BJ (cell line): ENCODE measurements at places on chromosomes 1 and 21.

DNA sequence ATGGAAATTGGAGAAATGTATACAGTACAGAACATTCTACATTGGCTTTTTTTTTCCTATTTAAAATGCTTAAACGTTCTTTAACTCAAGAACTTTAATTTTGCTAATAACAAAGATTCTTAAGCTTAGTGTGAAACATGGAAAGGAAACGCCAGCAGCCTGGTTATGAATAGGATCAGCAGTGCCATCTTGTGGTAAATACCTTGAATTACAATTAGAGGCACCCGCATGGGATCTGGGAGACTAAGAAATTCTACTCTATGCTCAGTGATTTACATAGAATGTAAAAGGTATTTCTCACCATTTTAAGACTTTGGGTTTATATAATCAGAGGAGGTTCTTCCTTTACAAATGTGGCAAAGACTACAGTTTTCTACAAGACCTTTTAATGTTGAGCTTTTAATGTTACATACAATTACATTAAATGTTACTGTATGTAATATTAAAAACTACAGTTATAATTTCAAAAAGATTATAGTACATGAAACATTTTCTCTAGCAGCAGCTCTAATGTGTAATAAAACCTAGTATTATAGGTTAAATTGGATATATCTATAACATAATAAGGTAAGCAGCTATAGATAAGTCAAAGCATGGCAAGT, 32.1 kb upstream of the APOBEC4 start:
- DNase-seq = no peak

DNA sequence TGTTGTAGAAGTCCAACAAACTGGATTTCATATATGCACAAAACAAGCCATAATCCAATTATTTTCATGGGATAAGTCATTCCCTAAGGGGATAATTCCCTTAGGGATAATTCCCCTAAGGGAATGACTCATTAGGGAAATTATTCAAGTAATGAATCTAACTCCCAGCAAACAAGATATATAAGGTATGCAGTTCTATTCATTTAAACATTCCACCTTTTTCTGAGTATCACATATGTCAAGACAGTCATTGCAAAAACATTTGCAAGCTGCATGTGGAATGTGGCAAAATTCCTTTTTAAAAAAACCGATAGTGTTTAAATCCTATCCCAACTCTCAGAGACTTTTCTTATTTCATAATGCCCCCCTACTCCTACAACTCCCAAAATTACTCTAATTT, 131.2 kb downstream of the AKT3 start:
- peak; percentile 53 for DNase-seq

GRCh38 chr1:25550155-25550506, 6.7 kb downstream of the LDLRAP1 start:
- DNase-seq = no peak

GRCh38 chr1:224540535-224540934, 75.6 kb upstream of the CNIH3 start:
- DNase-seq = no peak

DNA sequence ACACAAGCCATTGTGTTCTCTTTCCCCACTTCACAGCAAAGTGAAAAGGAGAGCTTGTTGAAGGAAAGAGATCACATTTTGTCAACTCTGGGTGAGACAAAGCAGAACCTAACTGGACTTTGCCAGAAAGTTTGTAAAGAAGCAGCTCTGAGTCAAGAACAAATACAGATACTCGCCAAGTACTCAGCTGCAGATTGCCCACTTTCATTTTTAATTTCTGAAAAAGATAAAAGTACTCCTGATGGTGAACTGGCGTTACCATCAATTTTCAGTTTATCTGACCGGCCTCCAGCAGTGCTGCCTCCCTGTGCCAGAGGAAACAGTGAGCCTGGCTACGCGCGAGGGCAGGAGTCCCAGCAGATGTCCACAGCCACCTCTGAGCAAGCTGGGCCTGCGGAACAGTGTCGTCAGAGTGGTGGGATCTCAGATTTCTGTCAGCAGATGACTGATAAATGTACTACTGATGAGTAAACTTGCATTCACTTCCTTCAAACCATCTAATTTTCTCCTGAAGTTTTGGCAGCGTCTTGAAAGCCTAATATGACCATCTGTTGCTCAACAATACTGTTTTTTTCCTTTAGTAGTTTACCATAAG, 43.7 kb downstream of the BACH1 start:
- DNase-seq = peak; percentile 69

- no peak for DNase-seq
These were observed 11.5 kb downstream of the FCRL5 start for GRCh38 chr1:157540852-157541251.

DNA sequence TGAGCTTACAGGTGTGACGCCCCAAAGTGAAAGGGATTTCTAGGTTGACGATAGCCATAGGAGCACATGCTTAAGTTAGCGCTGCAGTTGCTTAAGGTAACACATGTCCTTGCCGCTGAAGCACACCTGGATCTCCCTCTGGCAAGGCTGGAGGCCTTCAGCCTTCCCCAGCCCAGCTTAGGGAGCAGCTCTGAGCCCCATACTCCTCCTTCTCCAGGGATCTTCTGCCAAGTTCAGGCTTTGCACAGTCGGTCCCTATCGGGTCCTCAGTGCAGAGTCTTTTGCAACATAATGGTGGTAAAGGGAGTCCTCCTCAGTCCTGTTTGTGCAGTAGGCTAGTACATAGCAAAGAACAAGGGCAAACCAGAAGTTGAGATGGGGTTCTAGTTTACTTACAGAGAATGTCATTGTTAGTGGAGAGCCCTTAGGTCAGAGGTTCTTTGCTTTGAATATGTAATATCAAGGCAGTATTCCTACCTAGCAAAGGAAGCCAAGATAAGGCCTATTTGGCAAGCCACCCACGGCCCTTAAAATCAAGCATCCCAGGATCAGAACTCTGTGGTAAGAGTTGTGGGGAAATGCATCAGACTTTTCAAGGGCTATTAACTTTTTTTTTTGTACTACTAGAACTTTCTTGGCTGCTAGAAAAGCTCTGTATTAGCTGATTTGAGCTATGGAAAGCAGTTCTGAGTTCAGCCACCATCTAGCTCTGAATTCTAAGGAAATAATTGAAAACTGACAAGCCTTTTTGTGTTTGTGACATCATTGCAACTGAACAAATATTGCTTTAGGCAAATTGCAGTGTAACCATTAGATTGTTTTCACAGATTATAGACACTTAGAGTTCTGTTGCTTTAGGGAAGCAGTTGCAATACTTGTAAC, 1.4 kb downstream of the EVA1C start:
- no peak for DNase-seq

DNA sequence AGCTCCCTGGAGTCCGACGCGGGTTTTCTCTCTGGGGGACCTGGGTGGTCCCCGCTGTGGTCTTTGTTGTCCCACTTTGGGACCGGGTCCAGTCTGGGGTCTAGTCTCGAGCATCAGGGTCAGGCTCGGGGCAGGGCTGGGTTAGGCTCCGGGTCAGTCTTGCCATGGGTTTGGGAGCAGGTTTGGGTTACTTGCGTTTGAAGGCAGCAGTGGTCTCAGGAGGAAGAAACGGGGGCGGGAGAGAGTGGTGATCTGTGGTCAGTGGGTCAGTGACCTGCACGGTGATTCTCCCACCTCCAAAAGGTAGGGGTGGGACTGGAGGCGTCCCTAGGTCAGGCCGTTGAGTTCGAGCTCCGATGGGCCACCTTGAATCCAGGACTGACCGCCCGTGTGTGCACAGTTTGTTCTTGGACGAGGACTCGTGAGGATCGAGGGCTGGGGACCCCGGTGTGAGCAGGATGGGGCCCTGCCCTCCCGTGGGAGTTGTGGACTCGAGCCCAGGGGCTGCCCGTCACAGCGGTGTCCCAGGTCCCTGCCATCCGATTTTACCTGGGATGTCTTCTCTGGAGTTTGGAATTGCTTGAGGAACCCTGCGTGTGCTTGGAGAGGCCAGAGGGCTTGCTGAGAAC, 2.3 kb downstream of the B3GALT6 start:
- DNase-seq = no peak

- no peak for DNase-seq
These were observed 59.8 kb downstream of the CAPN9 start for GRCh38 chr1:230807029-230807428.

- no peak for DNase-seq
These were observed 2.0 kb downstream of the GFI1 start for GRCh38 chr1:92484472-92485380.

DNA sequence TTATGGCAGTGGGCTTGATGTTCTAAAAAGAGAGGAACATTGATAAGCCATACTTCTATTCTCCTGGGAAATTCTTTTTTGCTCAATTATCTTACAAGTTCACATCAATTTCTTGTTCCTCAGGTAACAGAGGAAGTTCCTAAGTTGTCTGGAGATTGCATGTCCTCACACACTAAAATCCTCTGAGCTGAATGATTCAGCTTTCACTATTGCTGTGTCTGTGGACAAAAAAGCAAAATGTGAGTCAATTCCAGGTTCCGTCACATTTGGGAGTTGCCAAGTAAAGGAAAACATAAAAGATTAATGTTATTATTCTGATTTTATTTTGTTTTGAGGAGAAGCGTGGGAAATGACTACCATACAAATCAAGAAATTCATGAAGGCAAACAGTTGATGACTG, 316.7 kb downstream of the CHRM3 start:
- no peak for DNase-seq

DNA sequence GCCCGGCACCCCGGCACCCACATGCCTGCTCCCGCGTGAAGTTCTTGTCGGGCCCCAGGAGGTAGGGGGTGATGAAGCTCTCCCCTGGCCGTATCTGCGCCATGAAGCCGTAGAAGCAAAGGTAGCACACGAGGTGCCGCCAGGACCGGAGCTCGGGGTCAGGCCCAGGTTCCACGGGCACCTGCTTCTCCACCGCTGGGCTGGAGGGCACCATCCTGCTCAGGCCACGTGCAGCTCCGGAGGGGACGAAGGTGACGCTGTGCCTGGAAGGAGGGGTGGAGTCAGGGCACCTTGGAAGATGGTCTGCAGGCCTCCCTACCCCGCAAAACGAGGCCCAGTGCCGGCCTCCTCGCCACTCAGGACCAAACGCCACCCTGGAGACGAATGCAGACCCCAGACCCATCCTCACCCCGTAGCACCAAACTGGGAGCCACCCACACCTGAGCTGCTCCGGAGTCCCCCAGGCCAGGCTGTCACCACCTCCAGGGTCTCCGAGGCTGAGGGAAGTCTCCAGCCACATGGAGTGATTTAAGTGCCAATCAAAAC, 4.4 kb downstream of the SLC19A1 start:
- no peak for DNase-seq

DNA sequence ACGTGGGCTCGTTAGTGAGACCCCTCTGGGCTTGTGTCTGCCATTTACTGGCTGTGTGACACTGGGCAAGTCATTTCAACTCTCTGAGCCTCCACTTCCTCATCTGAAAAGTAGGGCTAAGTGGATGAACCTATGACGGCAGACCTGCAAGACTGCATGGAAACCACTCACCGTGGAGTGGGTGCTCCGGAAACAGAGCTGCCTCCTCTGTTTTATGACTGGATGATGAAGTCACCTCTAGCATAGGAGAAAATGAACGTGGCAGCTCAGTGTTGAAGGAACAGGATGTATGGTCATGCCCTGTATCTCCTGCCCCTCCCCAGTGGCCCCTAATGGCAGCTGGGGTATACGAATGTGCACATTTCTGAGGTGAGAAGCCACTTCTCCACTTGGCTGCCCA, 40.5 kb downstream of the STPG1 start:
- DNase-seq = no peak

DNA sequence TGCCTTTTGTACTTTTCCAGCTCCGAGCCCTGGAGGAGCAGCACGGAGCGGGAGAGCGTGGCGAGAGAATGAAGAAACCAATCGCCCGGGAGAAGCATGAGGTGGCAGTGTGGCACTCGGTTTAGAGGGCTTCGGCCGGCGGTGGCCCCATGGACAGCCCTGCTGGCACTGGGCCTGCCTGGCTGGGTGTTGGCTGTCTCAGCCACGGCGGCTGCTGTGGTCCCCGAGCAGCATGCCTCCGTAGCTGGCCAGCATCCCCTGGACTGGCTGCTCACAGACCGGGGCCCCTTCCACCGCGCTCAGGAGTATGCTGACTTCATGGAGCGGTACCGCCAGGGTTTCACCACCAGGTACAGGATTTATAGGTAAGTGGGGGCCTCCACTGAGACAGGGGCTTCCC, 59.0 kb downstream of the BRINP2 start:
- no peak for DNase-seq

GRCh38 chr1:184255560-184255959, 131.3 kb upstream of the C1orf21 start:
- DNase-seq = no peak

GRCh38 chr1:76784502-76784901, 82.8 kb upstream of the ST6GALNAC5 start:
- no peak for DNase-seq

- DNase-seq = no peak
These were observed 27.7 kb downstream of the CAPZB start for GRCh38 chr1:19457607-19458006.

DNA sequence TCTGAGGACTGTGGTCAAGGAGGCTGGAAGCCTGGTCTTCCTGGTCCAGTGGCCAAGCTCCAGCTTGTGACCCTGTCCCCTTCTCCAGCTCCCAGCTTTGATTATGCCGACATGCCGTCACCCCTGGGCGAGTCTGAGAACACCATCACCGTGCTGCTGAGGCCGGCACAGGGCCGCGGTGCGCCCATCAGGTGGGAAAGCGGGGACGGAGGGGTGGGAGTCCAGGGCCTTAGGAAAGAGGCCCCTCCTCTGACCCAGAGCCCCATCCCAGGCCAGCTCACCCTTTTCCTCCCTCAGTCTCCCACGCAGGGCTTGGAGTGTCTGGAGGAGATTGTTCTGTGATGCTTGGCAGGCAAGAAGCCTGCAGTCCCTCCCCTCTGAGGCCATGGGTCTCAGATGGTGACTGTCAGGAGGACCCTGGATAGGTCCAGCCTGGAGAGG, 43.6 kb downstream of the PTPRU start:
- DNase-seq = no peak

DNA sequence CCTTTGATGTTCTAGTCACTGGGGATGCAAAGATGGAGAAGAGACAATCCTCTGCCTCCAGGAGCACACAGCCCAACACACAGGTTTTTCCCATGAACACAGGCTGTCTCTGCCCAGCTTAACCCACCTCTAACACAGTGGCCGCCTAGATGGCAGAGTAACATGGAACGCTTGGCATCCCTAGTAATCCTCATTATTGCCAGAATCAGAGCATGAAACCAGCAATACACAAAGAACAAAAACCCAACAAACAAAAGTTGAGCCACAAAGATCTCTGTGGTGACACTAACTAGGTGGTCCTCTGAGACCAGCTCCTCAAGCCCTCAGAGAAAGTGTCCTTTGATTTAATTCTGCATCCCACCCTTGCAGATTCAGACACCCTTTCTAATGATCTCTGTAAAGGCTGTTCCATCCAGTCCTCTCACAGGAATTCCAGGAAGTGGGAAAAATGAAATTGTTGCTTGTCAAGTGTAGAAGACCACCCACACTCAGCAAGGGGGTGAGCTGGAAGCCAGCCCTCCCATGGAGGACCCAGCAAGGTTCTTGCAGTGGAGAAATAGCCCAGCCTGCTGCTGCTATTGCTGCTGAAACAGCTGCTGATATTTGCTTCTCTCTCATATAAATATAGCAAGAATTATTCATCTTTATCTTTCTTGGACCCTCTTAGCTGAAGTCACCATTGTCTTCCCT, 7.4 kb upstream of the ATP2B4 start:
- DNase-seq = no peak

DNA sequence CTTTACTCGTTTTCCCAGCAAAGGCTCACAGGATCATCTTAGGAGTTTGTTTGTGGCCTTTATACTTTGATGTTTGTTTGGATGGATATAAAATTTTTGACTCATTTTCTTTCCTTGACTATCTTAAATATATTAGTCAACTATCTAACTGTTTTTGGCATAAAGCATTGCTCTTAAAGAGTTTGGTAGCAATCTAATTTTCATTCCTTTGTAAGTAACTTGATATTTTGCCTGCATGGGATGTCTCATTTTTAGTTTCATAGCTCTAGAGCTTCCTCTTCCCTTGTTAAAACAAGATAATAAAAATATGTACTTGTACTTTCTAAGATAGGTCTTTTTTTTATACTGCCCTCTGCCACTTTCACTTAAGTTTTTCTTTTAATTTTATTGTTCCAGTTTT, 161.9 kb downstream of the MAGI3 start:
- DNase-seq = no peak
